Stimulated activated CD4-positive, alpha-beta T cell treated with anti-CD3 and anti-CD28 coated beads, Interleukin-15, amount 100 ng/mL, for 1 hour (primary cell): ENCODE measurements at places on chromosomes 12 and 14.

- DNase-seq, result no peak
These were observed 40.7 kb upstream of the RIN3 start for GRCh38 chr14:92472860-92473259.

DNA sequence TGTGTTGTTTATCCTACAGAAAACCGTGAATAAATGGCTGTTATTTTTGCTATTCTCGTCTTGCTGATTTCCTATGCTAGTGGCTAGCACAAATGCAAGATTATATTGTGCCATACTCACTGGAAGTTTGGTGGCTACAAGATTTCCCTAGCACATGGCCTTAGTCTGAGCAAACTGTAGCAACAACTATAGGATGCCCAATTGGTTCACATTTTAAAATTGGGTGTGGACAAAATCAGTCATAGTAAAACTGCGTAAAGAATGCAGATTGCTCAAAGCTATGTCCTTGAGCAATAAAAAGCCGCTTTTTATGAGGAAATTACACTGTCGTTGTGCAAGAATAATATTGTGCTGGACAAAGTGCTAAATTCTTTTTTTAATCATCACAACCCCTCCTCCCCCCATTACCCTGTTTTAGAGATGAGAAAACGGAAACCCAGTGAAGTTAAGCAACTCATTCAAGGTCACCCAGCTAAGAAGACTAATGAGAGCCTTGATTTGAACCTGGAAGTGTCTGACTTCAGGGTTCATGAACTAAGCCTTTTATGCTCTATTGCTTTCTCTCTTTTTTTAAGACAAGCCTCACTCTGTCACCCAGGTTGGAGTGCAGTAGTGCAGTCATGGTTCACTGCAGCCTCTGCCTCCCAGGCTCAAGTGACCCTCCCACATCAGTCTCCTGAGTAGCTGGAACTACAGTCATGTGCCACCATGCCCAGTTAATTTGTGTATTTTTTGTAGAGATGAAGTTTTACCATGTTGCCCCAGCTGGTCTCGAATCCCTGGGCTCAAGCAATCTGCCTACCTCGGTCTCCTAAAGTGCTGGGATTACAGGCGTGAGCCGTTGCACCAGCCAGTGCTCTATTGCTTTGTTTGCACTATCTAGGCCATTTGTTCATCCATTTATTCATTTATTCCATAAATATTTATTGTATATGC lies 73.6 kb downstream of the SRGAP1 start:
- DNase-seq, result no peak

- DNase-seq, result no peak
These were observed 6.3 kb downstream of the MGAT4C start for GRCh38 chr12:86249851-86250250.

DNA sequence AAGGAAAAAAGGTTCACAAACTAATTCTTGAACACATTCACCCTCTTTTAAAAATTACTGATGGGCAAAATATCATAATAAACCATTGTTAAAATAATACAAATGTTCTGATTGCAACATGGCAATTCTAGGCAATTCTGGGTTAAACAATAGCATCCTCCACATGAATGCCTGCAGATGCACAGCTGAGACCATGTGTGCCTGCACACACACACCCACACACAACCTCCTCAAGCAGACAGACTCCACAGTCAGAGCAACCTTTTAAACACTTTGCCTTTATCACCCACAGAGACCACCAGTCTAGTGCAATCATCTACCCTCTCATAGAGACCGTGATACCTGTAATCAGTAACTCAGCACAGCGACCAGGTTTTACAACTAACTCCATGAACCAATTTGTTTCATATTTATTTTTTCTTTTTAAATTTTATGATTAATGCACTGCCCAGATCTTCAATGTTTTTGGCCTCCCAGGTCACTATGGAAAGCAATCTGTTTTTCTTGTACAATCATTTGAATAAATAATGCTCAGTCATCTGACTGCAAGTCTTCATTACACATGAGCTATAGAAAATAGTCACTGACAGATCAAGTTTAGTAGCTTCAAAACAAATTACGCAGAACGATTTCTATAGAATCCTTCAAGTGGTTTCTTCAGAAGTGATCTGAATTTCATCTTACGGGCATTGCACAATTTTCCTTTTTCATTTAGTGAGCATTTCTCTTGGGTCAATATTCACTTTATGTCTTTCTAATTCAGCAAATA lies 105.8 kb downstream of the PRKD1 start:
- DNase-seq, result no peak

- no peak for DNase-seq
These were observed 603 bp upstream of the LRR1 start for GRCh38 chr14:49598189-49598484.

DNA sequence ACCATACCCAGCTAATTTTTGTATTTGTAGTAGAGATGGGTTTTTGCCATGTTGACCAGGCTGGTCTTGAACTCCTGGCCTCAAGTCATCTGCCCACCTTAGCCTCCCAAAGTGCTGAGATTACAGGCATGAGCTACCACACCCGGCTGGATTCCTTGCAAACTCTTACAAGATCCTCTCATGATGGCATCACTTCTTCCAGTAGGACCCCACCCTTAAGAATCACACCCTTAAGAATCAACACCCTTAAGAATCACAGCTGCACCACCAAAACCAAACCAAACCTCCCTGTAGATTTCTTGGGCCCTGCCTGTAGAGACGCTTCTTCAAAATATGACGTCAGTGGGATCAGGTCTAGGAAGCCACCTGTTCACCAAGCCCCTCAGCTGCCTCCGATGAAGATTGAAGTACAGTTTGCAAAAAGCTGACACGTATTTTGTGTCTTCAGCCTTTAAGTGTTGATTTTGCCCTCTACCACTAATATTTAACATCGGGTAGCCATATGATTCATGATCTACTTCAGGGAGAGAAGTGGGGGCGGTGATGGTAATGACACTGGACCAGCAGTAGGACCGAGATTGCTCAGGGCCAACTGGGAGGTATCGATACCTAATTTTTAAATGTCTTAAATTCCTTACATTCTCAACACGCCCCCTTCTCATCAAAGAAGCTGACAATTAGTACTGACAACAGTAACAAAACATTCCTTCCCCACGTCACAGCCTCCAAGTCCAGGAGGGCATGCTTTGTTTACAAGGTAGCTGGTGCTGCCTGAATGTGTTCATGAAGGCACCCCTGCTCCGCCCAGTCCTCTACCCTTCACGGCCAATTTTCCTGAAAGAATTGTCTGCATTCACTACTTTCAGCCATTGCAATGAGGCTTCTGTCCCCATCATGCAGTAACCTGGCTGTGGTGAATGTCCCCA lies 57.2 kb downstream of the ESRRB start:
- no peak for DNase-seq

DNA sequence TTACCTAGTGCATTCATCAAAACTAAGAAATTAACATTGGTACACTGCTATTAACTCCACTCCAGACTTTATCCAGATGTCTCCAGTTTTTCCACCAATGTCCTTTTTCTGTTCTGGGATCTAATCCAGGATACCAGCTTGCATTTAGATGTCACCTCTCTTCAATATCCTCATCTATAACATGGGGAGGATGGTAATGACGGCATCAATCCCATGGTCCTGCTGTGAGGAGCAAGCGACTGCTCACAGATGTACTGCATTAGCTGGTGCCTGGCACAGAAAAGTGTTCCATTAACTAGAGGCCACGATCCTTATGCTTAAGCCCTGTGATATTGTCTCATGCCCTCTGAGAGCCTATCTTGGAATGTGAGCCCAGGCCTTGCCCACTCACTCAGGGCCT lies 53.8 kb downstream of the CALM1 start:
- DNase-seq, result no peak

GRCh38 chr12:62635649-62636048 lies 169.0 kb downstream of the MON2 start:
- no peak for DNase-seq

DNA sequence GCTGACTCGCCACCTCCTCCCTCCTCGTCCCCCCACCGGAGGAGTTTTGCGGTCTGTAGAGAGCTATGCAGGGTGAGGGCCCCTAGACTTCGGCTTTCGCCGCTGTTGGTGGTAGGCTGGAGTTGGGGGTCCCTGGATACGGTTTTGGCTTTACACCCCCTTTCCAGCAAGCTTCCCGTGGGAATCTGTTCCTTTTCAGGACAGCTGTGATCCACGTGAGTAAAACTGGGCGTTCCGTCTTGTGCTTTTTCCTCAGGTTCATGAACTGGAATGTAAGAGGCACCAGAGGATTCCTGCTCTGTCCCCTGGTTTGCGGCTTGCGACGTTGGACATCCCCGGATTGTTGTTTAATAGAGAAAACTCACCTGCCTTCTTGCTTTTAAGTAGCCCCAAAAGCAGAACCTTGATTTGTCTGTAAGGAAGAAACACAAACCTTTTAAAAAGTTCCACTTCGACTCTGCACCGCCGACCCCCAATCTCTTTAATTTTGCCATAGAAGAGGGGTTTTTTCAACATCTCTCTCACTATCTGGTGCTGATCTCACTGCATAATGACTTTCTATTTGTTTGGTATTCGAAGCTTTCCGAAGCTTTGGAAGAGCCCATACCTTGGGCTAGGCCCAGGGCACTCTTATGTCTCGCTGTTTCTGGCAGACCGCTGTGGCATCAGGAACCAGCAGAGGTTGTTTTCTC lies 490 bp downstream of the PRORP start:
- DNase-seq, result no peak

GRCh38 chr12:91854725-91855124 lies 290.9 kb downstream of the BTG1 start:
- no peak for DNase-seq

GRCh38 chr12:124684971-124685688 lies 117.7 kb upstream of the NCOR2 start:
- DNase-seq, result no peak

DNA sequence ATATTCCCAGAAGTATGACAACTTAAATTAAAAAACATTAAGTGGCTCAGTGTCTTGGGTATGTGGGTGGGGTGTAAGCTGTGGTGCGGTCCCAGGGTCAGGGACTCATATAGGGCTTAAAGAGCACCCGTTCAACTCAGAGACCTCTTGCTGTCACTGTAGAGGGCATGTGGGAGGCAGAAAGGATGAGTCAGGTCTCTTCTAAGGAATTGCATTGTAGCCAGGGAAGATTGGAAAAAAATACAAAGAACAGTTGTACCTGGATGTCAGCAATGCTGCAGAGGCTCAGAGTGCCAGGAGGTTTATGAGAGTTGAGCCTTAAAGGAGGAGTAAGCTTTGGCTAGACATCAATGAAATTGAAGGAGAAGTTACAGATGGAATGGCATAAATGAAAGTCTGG lies 104.1 kb downstream of the MYRFL start:
- no peak for DNase-seq

GRCh38 chr14:91324606-91325575 lies 80.4 kb upstream of the GPR68 start:
- DNase-seq, result no peak

GRCh38 chr12:55068416-55069010 lies 48.7 kb downstream of the NEUROD4 start:
- no peak for DNase-seq

DNA sequence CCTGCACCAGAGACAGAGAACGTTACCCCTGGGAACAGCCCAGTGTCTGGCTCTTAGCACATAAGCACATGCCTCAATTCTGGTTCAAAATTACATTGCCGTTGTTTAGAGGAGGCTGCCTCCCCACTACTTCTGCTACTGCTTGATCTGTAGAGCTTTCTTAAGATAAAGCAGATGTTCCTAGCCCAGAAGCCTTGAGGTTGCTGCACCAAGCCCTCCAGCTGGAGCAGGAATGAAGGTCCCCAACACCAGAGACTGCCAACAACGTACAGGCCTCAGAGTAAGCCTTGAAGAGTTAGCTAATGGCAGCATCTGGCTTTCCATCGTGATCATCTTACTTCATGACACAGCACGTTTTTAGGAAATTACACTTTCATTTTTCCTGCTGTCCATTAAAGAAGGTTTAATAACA lies 34.7 kb upstream of the AMIGO2 start:
- no peak for DNase-seq

DNA sequence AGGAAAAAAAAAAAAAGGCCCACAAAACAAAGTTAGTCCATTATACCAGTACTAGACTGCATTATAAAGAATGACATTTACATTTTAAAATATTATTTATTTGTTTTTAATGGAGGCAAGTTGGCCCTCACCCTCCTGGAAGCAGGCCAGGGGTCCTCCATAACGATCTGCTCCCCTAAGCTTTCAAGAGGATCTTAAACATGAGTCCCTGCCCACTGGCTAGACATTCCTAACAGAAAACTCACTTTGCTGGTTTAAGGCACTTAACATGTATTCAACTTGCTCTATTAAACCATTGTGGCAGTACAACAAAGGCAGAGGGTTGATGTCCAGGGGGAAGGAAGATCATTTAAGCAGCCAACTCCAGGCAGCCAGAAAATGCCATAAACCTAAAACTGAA lies 111.4 kb downstream of the STXBP6 start:
- no peak for DNase-seq

DNA sequence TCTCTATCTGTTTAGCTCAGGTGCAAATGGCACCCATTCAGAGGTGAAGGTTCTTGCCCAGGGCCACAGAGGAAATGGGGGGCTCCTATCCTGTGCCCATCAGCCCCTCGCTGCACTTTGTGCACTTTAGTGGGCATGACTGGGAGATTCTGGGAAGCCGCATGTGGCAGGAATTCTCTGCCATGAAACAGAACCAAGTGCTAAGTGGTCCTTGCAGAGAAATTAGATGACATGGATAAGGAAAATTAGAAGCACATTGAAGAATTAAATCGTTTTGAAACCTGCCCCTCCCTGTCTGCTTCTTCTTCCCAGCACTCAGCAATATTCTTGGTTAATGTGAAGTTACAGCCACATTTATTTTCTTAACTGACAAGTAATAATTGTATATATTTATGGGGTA lies 185.2 kb upstream of the RTL1 start:
- DNase-seq, result no peak

- DNase-seq, result no peak
These were observed 911.3 kb downstream of the LRFN5 start for GRCh38 chr14:42517806-42518500.

DNA sequence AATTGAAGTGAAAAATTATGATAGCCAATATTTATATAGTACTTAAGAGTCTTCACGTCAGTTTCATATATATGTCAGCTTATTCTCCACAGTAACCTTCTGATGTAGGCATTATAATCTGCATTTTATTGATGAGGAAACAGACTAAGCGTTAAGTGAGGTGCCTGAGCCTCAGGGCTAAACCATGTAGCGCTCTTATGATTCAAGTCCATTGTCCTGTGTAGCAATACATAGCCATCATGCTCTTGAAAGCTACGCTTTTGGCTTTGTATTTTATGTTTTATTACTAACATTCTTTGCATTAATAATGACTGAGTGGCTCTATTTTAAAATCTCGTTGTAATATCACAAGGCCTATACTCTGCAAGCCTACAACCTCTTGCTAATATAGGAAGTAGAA lies 79.0 kb downstream of the ANO6 start:
- no peak for DNase-seq

- no peak for DNase-seq
These were observed 9.9 kb downstream of the LRRC74A start for GRCh38 chr14:76836029-76836630.

- no peak for DNase-seq
These were observed 25.5 kb upstream of the DTX1 start for GRCh38 chr12:113030875-113031525.
